ENCODE measurements at places on chromosomes 1 and 21.

- DNase-seq = no peak
Measured at GRCh38 chr1:1132956-1133750, 17.3 kb upstream of the C1orf159 start.

DNA sequence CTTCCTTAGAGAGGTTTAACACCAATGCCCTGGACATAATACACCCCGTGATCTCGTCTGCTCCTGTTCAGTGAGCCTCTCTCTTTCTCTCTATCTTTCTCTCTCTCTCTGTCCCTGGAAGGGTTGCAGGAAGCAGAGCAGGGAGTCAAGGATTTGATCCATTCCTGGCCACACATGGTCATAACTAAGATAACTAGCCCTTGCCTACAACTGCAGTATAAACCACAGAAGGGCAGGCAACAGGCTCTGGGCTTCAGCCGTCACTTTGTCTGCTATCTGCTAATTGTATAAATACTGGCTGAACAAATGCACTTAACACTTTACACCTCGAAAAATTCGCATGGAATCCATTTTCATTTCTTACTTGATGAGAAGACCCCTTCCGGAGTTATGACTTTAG, 357.5 kb upstream of the RUNX1 start:
- DNase-seq = no peak

- no peak for DNase-seq
Measured at GRCh38 chr1:40300651-40301050, 16.4 kb downstream of the COL9A2 start.

GRCh38 chr1:204760350-204760749, 74.8 kb upstream of the LRRN2 start:
- DNase-seq = no peak

- DNase-seq = no peak
Measured at GRCh38 chr1:247367786-247368422, 36.2 kb upstream of the ZNF496 start.

- no peak for DNase-seq
Measured at GRCh38 chr1:184965944-184966860, 8.1 kb downstream of the NIBAN1 start.

DNA sequence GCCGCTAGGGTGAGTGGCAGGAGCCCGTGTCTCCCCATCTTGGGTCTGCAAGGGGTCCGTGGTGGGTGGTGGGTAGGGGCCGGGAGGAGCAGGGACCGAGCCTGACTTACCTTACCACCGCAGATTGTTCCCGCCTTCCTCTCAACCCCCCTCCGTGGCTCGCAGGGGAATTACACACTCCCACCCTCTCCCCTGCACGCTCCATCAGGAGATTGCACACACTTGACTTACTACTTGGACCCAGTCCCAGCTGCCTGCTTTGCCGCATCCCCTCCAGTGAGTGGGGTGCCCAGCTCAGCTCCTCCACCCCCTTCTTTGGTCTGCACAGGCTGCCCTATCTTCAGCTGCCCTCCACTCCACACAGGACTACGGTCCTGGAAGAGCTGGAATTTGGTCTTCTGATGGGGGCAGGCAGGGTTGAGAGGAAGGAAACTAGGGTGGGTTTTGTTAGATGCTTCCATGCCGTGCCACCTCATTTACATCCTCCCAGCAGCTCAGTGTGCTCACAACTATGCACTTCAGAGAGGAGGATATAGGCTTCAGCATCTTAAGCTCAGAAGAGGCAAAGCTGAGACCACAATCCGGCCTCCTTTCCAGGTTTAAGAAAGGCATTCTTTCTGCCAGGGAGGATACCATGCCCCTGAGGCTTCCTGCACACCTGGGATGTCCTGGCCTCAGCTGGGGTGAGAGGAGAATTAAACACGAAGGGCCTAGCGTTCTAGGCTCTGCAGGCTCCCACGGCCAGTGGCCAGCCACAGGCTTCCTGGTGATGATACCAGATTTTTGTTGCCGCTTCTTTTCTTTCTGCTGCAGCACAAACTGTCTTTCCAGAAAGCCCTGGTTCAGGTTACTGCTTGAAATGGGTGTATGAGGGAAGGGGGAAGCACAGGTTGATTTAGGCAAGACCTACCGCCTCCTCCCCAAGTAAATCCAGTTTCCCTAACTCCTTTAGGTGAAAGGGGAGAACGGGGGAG, 2.3 kb downstream of the KCNC4 start:
- no peak for DNase-seq

DNA sequence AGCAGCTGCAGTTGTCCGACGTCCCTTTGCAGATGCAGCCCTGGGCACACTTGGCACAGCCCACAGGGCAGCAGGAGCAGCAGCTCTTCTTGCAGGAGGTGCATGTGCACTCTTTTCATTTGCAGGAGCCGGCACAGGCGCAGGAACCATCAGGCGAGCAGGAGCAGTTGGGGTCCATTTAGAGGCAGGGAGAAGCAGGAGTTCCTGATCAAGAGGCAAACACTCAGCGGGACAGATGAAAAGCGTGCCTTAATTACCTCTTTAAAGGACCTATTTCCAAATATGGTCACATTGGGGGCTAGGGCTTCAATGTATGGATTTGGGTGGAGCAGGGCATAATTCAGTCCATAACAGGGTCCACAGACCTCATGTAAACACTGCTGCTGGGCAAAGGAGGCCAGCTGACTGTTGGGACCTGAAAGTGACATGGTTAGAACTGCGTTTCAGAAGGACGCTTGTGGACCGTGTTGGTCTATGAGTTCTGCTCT, 4.3 kb upstream of the CPLANE2 start:
- no peak for DNase-seq

DNA sequence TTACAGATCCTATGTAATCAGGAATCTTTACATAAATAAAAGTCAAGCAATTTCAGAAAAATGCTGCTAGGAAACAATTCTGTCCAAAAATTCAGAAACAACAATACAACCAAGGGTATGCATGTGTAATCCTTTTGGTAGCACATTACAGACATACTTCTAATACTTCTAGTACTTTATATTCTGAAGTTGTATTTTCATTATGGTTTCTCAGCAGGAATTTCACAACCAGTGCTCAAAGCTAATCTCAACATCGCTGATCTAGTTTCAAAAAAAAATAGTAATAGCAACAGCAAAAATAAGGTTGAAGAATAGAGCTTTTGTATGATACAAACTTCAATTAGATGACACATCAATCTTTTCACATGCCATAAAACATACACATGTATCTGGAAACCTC, 545.2 kb downstream of the LTN1 start:
- DNase-seq = no peak

DNA sequence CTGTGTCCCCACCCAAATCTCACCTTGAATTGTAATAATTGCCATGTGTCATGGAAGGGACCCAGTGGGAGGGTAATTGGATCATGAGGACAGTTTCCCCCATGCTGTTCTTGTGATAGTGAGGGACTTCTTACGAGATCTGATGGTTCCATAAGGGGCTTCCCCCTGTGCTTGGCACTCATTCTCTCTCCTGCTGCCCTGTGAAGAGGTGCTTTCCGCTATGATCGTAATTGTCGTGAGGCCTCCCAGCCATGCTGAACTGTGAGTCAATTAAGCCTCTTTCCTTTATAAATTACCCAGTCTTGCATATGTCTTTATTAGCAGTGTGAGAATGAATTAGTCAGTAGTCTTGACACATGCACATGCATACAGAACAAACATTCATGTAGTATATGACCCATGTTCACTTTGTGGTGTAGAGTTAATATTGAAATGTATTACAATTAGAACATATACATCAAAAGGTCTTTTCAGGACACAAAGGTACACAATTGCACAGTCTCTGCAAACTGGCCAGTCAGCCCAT, 16.9 kb upstream of the IFI16 start:
- no peak for DNase-seq

DNA sequence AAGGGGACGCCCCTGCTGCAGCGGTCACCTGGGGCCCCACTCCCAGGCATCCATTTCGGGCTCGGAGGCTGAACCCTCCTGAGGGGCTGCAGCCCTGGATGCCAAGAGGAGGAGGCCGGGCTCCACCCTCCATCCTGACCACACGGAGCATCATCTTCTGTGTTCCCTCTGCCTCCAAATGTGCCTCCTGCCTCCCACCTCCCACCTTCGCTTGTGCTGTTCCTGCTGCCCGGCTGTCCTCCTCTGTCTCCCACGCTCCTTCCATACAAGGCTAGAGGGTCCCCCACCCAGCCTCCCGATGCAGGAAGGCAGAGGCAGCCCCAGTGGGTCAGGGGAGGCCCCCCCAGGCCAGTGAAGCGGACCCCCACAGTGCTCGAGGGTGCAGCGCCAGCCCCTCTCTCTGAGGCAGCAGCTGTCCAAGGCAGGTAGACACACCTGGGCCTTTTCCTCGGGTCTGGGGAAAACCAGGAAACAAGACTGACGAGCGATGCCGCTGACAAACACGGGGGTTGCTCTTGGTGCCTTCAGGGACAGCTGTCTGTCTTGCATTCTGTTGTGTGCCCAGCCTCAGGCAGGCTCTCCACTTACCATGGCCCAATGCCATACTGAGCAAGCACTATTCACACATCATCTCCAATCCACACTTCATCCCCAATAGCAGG, 16.8 kb upstream of the PLEKHG5 start:
- DNase-seq = no peak

DNA sequence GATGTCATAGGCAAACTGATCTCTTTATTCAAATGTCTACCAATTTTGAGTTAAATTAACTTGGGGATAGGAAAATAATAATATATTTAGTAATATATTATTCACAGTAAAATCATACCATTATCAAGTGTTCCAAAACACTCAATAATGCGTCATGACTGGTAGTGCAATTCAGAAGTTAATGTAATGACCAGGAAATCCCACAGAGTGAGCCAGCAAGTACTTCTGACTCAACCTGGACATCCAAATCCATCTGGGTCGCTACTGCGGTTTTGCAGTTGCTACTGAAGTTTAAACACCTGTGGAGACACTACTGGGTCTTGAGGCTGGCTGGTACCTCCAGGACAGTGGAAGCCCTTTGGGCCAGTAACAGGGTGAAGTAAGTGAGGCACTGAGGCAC, 44.8 kb downstream of the DPYD start:
- no peak for DNase-seq

DNA sequence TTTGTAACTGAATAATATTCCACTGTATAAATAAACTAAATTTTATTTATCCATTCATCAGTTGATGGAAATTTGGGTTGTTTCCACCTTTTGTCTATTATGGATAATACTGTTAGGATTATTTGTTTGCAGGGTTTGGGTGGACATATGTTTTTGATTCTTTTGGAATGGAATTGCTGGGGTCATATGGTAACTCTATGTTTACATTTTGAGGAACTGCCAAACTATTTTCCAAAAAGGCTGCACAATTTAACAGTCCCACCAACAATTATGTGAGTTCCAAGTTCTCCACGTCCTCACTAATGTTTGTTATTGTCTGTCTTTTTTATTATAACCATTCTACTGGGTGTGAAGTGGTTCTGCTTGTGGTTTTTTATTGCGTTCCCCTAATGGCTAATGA, 4.3 kb upstream of the SERBP1 start:
- DNase-seq = no peak

- no peak for DNase-seq
Measured at GRCh38 chr1:21344750-21345443, 54.6 kb upstream of the ECE1 start.

DNA sequence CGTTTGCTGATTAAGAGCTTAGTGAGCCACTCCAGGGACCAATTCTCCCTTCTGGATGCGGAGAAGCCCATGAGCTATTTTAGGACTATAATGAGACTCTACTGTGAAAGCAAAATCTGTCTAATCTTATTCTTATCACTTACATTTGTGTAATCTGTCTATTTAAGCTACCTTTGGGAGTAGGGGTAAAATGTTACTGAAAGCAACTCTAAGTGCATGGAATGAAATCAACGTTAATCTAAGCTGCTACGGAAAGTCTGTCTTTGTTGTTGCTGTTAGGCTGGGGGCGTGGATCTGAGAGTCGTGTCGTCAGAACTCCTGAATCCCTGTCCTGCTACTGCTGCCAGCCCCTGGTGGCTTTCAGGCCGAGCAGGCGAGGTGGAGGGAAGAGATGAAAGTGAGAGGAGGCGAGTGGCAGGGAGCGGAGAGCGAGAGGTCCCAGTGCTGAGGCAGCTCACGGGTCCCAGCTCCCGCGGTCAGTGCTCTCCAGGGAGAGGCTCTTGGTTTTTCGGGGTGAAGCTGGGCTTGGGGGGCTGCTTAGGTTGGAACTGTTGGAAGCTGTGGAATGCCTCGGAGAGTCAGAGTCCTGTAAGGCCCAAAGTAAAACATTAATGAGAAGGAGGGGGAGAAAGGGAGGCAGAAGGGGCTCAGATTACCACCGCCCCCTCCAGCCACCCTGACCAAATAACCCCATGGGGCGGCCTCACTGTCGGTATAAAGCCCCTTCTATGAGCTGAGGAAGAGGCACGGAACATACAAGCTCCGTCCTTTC, 53.9 kb downstream of the COQ8A start:
- DNase-seq = no peak

GRCh38 chr1:204867203-204867602, 3.5 kb upstream of the NFASC start:
- no peak for DNase-seq

GRCh38 chr1:111906816-111907215, 82.7 kb downstream of the KCND3 start:
- DNase-seq = no peak

DNA sequence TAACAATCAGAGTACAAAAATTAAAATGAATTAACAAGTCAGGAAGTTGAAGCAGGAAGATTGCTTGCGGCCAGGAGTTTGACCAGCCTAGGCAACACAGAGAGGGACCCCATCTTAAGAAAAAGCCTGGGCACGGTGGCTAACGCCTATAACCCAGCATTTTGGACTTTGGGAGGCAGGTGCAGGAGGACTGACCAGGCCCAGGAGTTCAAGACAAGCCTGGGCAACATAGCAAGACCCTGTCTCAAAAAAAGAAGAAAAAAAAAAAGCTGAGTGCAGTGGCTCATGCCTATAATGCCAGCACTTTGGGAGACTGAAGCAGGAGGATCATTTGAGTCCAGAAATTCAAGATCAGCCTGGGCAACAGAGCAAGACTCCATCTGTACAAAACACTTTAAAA, 38.5 kb downstream of the TESK2 start:
- no peak for DNase-seq

- no peak for DNase-seq
Measured at GRCh38 chr1:186502087-186502486, 41.2 kb upstream of the PDC start.

GRCh38 chr1:185840880-185841279, 106.7 kb downstream of the HMCN1 start:
- DNase-seq = no peak

DNA sequence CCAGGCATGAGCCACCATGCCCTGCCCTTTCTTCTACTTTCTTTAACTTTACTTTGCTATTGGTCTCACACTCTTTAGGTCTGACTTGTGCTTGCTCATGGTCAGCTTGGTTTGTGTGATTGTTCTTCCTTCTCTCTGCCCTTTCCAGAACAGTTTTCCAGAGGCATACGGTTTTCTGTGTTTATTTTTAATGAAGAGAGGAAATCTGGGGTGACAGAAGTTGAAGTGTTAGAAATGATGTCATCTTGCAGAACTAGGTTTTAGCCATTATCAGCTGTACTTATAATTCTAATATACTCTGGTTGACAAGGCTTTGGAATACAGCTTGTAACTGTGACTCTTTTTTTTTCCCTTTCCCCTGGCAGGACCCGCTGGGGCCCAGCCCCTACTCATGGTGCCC, 14.4 kb downstream of the AGO3 start:
- DNase-seq = no peak

- DNase-seq = no peak
Measured at GRCh38 chr1:153539395-153540093, 1.2 kb downstream of the S100A5 start.

GRCh38 chr21:45485686-45486442, 56.4 kb downstream of the SLC19A1 start:
- no peak for DNase-seq

Data from SK-N-MC (cell line).